Stimulated activated CD8-positive, alpha-beta memory T cell treated with anti-CD3 and anti-CD28 coated beads, Interleukin-4, amount 100 ng/mL, for 48 hours (primary cell): ENCODE measurements at places on chromosomes 1 and 21.

GRCh38 chr21:16517383-16517782 is 787.6 kb downstream of the USP25 start:
- DNase-seq = no peak

- no peak for DNase-seq
Observed at GRCh38 chr1:190579552-190580193, 102.0 kb upstream of the BRINP3 start.

DNA sequence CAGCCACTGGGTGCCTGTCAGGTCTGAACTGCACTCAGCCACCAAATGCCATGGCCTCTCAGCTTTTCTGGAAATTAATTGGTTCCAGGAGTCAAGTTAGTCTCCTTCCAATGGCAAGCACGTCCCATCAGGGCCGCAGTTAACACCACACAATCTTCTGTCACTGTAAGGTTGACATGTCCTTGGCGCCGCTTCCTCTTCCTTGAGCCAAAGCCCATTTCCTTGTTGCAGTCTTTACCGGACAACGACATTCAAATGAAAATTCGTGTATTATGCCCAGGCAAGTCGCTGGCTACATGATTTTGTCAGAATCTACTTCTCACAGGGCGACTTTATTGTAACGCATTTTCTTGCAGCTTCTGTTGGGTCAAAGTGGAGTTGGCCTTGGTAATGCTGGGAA is 430.6 kb upstream of the KAZN start:
- no peak for DNase-seq

DNA sequence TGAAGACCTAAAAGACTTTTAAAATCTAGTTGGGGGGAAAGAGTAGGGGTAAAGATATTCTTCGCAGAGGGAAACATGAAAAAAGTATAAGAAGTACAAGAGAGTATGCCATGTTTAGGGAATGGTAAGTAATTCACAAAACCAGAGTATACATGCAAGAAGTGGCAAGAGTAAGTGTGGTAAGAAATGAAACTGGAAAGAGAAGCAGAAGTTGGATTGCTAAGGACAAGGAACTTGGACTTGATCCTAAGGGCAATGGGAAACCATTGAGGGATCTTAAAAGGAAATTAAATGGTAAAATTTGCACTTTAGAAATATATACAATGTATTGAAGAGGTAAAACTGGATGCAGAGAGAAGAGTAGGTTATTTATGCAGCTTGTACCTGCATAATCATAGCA is 9.2 kb upstream of the ZNF644 start:
- no peak for DNase-seq

DNA sequence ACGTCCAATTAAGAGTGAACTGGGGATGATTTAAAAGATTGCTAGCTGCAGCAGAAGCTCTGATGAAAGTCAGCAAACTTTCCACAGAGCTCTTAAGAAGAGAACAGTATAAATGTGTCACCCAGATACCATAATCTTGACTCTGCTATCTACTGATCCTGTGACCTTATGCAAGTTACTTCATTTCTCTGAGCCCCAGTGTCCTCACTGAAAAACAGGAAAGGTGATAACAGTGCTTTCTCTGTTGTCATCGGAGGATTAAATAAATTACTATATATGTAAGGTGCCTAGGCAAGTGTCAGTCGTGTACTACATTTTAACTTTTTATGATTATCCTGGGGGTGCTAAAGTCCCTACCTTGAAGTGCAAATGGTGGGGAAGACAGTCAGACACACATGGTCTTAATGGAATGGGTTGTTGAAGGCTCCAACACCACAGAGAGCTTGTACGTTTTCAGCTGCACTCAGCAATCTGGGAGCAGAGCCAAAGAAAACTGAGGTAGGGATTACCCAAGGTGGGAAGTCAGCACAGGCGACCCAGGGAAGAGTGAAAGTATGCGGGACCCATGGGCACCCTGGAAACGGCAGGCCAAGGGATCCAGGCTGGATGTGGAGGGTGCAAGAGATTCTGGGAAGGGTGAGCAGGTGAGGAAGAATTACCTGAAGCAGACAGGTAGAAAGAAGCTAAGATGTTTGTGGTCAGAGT is 82.8 kb downstream of the DTL start:
- DNase-seq = no peak
